ENCODE measurements at places on chromosomes 6 and 20.

DNA sequence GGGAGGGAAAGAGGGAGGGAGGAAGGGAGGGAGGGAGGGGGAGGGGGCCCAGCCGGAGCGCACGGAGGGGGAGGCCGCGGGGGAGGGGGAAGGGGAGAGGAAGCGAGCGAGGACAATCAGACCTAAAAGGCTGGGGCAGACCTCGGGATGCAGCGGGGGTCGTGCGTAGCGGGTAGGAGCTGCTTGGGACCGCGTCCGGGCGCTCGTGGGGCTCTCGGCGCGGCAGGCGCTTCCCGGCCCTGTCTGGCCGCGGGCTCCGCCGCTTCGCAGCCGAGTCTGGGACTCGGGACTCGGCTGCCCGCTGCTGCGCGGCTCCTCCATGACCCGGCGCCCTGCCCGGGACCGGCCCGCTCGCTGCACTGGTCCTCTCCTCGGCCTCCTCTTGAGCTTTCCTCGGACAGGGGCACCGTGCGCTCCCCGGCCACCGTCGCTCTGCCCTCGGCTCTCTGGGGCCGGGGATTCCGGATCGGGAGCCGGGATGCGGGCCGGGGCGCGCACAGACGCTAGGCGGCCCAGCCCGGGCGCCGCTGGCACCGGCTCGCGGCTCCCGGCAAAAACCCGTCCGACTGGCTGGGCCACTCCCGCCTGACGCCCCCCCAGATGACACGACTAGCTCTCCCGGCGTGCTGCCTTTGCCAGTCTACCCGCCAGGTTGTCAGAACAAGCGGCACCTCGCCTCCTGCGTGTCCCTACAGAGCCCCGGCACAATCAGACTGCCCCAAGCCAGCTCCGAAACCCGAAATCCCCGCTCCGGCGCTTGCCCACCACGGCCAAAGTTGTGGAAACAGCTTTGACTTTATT is 2.2 kb downstream of the TFAP2A start:
- DNase-seq, result no peak

- no peak for DNase-seq
Measured at GRCh38 chr20:8364734-8365078, 232.6 kb downstream of the PLCB1 start.

DNA sequence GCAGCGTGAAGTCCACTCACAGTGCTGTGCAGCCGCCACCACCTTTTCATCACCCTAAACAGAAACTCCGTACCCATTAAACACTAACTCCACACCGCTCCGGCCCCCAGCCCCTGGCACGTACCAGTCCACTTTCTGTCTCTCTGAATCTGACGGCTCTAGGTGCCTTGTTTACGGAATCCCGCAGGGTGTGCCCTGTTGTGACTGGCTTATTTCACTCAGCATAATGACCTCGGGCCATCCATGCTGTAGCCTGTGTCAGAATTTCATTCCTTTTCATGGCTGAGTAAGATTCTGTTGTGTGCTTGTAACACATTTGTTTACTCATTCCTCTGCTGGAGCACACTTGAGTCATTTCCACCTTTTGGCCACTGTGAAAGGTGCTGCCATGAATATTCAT is 18.0 kb downstream of the TCFL5 start:
- DNase-seq, result no peak

GRCh38 chr20:58598211-58599015 is 52.7 kb upstream of the STX16 start:
- no peak for DNase-seq

DNA sequence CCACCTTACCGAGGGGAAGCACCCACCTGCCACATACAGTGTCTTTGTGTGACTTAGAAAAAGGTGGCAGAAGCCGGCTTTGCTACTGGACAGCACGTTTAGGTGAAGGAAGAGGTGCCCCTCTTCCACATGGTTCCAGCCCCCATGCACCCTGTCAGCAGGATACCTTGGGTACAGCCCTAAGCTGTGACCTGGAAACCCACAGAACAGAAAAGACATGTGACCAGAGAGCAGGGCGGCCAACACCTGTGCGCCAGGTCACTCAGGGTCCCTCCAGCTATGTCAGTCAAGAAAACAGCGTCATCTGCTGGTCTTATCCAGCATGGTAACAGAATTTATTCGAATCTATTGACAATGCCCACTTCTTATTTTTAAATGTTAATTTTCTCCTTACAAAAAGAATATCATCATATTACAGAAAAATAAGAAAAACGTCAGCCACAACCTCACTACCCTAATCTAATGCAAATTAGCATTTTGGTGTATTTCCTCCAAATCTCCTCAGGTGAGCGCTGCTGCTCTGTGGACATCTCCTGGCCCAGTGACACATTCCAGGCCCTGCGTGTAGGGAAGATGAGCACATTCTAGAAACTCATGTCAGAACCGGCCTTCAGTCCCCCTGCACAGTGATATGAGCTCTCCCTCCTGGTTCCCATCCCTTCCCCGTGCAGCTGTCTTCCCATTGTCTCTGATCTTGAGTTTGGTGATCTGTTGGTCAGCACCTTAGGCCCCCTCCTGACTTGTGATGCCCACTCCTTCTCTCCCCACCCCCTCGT is 37.2 kb downstream of the GTF2H5 start:
- DNase-seq, result no peak

DNA sequence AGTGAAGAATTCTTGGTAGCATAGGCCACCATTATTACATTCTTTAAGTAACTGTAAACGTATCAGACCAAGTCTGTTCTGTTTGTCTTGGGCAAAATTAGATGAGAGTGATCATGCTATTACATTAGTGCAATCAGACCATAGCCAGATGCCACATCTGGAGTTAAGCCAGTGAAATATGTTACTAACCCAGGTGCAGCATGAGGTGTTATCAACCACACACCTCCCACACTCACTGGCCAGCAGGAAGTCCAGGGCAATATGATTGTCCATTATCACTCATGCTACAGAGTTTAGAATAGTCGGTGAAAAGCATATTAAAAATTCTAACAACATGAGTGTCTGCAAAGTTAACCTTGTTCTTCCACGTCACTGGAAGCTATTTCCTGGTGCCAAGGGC is 174.7 kb upstream of the PROKR2 start:
- DNase-seq, result no peak

DNA sequence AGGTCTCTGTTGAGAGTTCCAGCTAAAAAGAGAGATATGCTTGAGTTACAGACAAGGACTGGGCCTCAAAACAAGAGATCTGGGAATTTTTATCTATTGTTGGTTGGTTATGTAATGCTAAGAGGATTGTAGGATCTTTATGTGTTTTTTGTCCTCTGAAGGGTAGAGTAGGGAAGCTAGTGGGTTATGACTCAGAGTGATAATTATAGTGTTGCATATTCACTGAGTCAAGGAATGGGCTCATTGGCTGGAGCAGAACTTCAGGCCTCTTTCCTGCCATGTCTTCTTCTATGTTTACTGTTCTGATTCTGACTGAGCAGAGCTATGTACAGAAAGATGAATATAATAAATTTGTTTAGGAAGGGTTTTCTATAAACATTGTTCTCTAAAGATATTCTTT is 66.1 kb upstream of the NOX3 start:
- DNase-seq, result no peak

DNA sequence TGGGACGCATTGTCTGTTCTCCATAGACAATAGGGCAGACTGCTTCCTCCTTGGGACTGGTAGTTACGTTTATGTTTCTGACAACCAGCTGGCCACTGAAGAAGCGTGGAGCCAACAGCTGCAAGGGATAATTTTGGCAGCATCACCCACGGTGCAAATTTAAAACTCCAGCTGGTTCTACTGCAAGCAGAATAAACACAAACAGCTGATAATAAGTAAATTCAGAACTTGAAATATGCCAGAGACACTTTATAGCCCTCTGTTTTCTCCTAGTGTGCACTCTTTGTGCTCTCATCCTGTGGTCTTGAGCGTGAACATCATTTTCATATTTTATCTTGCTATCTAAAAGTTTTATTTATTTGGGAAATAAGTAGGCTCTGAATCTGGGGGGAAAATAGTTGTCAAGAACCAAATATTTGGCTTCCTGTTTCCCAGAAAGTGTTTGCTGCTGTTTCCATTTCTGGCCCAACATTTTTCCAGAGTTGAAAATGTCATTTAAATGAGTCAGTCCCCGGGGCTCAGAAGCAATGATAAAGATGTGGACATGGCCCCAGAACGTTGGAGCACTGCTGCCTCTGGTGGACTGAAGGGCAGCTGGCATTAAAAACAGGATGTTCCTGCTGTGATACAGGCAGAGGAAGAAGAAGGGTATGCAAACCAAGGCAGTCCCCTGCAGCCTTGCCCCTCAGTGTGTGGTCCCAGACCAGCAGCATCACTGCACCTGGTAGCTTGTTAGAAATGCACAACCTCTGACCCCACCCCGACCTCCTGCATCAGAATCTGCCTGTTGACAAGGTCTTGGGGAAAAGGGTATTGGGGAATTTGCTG is 12.5 kb upstream of the THBD start:
- no peak for DNase-seq

DNA sequence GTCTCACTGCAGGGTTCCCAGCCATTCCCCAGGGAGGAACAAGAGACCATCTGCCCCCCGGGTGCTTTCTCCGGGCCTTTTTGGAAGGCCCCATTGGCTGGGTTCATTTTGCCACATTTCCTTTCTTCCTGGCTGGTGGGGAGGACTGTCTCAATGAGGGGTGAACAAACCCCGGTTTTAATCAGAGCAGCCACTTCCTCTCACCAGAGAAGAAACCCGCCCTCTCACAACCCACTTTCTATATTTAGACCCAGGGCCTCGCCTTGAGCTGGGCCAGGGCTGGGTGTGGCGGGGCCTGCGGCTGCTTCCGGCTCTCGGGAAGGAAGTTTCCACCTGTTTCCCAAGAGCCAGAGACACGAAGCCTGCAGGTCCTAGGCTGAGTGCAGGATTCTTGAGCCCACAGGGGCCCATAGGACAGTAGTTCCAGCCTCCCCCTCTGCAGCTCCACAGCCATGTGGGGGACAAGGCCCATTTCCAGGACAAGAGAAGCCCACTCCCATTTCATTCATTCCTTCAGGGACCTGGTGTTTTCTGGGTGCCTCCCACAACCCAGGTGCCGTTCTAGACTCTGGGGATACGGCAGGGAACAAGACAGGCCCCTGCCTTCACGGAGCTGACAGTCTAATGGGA is 41.8 kb downstream of the RBM38 start:
- DNase-seq, result no peak

DNA sequence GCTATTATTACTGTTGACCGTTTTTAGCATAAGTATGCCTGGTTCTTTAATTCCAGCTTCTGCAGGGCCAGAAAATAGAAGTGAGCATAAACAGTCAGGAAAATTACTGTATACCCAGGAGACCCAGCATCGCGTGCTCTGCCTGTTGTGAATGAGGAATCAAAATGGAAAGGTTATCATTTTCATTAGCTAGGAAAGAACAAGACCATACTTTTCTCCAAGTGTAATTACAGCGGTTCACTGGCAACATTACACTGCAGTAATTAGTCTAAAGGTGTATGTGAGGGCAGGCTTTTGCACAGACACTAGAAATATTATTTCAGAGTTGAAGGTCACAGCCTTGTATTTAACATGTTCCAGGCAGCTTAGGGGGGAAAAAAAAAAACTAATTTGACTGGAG is 403.8 kb upstream of the SOX4 start:
- no peak for DNase-seq

Measured in occipital lobe (tissue), 3 donors.